ENCODE measurements at places on chromosomes 6 and 20.
A peak's percentile ranks its signal among the peaks of the same experiment; 100 is the strongest.

- peak; percentile 24 for DNase-seq
Observed at GRCh38 chr6:166456395-166457156, 73.8 kb upstream of the MPC1 start.

- no peak for DNase-seq
Observed at GRCh38 chr6:12538881-12539357, 177.6 kb upstream of the PHACTR1 start.

DNA sequence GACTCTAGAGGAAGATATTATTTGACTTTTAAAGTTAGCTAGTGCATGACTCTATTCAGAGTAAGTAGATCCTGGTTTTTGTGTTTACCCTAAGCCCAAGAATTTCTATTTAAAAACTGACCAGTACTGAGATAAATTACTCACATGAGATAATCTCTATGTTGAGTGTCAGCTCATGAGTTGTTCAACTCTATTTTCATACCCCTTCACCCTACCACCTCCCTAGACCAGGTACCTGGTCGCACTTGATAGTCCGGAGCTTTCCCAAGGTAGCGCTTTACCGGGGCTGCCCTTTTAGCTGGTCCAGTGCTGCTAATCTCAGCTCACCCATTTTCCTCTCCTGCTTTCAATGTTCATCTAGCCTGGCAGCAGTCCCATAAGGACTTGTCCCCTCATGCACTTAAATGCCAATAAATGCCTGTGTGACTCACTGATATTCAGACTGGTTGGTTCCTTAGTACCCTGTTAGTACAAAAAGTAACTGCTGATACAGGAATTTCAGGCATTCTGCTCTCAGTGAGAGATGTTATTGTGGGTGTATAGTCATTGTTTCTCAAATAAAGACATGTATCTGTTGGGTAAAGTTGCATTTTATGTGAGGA is 503.9 kb downstream of the ADGRB3 start:
- DNase-seq, result no peak

GRCh38 chr6:26331218-26332073 is 33.6 kb upstream of the BTN3A2 start:
- DNase-seq, result peak; percentile 48

DNA sequence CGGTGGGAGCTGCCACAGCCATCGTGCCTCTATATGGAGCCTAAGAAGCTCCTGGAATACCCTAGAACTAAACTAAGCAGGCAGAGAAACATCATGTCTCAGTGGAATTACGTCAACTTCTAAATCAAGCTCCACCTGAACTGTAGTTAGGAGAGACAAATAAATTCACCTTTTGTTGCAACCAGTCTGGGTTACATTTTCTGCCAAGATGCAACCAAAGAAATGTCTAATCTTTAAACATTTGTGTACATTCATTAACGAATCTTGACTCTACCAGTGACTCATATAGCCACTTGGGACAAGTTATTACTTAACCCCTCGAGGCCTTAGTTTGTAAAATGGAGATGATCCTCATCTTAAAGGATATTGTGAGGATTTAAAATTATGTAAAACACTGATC is 8.9 kb downstream of the PTPRK start:
- no peak for DNase-seq

- DNase-seq, result peak; percentile 61
Observed at GRCh38 chr20:50110141-50111047, 2.6 kb downstream of the UBE2V1 start.

DNA sequence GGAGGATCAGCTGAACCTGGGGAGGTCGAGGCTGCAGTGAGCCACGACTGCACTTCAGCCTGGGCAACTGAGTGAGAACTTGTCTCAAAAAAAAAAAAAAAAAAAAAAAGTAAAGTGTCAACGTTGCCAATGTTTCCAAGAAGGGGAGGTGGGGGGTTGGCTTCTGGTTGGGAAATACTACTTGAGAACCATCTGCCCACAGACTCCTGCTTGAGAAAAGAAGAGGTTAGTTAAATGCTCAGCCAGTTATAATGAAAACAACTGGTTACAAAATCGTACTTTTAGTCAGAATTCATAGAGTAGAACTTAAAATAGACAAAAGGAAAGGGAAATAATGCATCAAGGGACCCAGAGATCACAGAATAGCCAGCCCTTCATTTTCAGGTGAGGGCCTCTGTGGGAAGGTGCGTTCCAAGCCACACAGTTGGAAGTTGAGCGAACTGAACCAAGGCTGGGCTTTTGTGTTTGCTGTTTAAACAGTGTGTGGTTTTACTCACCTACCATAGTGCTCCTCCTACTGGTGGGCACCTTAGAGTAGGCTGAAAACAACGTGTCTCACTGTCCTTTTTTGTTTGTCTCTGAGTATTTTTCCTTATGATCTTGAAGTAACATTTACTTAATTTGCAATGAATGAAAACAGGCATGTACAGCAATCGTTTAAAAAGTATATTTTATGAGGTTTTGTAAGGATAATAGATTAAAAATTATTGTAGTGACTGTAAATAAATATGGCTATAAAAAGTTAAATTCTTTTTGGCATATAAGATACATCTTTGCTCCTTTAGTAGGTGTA is 200.7 kb downstream of the BCAS1 start:
- peak; percentile 77 for DNase-seq
